ENCODE measurements at places on chromosomes 11 and 22.

DNA sequence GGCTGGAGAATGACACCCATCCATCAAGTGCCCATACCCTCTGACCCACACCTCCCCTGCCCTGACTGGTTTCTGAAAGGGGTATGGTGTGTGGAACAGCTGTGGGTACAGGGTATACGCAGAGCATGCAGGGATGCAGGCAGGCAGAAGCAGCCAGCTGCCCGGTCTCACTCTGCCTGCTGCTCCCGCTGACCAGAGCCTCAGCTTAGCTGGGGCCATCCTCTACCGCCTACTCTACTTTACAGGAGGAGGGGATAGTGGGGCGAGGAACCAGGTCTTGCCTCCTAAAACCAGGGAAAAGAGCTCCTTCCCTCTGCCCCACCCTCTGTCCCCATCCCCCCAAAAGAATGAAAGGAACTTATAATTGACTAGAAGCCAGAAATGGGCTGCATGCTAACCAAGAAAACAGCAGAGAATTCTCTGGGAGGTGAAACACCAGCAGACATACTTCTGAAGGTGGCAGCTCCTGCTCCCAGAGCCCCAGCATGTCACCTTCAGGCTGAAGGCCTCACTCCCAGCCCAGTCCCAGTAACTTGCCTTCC, 13.0 kb upstream of the CHRM4 start:
- no peak for DNase-seq

DNA sequence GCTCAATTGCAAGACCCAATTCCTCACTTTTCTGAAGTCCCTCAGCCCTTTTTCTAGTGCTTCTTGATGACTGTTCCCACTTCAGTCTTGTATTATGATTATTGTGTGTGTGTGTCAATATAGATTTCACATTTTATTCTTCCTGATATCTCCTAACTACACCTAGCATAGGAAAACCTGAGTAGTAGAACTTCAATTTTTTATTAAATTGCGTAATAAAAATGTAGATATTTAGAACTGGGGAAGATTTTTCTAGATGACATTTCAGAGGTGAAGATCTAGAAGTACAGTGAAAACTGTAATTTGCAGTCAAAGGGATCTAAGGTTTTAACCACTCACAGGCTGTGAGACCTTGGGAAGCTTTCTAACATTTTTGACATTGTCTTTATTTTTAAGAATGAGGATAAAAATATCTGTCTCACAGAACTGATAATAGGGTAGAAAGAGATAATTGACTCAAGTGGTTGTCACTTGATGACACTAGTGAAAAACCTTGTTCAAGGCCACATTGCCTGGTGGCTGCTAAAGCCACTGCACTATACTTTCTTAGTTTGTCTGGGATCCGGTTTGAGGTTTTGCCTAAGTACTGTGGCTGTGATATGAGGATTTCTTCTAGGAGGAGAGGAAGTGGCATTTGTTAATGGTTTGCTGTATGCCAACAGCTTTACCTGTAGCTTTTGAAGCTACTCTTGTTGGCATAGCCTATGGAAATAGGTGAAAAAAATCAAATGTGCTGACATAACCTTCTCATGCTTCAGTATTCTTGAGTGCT, 32.2 kb upstream of the SESN3 start:
- DNase-seq = no peak

DNA sequence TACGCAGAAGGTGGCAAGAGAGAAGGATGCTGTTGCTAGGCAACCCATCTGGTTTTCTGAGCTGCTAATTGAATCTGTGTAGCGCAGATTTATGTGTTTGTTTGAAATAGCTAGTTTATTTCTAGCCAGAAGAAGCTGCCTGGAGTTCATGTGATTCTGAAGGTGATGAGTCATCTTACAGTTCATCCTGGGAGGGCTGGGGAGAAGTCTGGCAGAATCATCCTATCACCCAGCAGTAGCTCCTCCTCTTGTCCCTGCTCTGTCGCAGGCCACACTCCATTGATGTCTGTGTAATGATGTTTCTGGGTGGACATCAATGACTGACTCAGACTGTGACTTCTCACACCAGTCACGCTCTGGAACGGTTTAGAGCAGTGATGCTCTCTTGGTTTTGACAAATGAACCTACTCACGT, 4.8 kb upstream of the FBXO7 start:
- peak; percentile 60 for DNase-seq

DNA sequence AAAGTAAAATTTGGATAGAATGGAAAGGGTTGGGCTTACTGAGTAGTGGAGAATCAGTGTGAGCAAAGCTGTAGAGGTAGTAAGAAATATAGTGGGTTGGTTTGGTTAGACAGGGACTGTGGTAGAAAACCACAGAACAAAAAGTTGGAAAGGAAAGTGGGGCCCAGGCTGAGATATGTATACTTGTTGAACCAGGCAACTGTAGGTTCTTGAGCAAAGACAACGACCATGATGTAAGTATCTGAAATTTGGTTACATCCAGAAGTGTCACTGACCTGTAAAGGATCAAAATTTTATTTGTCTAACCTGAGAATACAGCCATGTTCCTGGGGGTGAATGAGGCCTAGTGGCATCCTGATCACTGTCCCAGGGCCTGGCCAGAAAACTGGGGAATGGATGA, 114.1 kb downstream of the STIM1 start:
- no peak for DNase-seq

GRCh38 chr11:829847-830294, 2.2 kb downstream of the CRACR2B start:
- DNase-seq = no peak

- peak; percentile 58 for DNase-seq
Measured at GRCh38 chr11:61814958-61815789, 1.6 kb downstream of the FADS1 start.

GRCh38 chr11:316031-316701, 2.3 kb downstream of the IFITM1 start:
- no peak for DNase-seq

DNA sequence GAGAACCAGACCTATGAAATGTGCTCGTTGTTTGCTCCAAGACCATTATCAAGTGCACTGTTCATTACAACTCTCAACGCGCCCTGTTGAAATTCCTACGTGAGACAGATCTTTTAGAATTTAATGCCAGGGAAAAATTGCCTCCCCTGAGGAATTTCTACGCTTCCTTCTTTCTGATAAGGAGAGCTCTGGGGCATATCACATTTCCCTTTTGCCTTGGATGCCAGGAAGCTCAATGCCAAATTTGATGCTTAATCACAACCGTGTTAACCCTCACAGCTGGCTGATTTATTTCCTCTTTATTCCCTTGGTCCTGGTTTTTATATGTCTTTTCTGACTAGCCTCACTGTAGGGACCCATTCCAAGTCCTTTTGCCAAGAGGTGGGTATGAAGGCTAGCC, 109.4 kb downstream of the MICAL2 start:
- no peak for DNase-seq

GRCh38 chr11:44319170-44319551, 9.2 kb upstream of the ALX4 start:
- no peak for DNase-seq

- DNase-seq = no peak
Measured at GRCh38 chr11:41461057-41461681, 1.7 kb upstream of the LRRC4C start.

- DNase-seq = no peak
Measured at GRCh38 chr22:36340621-36341020, 47.1 kb downstream of the MYH9 start.

DNA sequence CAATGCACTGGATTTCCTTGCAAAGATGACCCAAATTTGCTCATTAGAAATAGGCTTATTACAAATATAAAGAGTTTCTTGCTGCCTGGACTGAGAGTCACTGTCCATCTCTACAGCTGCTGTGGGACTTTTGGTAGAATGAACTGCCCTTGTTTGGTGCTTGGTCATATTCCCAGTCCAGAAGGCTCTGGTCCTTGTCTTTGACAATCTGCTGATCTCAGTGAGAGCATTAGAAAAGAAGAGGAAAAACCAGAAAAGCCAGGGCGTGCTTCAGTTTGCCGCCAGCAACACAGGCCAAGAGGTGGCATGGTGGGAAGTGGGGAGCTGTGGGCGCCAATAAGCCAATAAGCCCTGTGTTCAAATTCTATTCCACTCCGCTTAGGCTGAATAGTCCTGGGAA, 48.2 kb upstream of the PARVA start:
- no peak for DNase-seq

GRCh38 chr11:118144301-118145268, 8.0 kb downstream of the SCN4B start:
- no peak for DNase-seq

GRCh38 chr11:87501388-87501787, 463.7 kb downstream of the TMEM135 start:
- DNase-seq = no peak

- DNase-seq = no peak
Measured at GRCh38 chr22:17797721-17798559, 23.7 kb upstream of the BID start.

GRCh38 chr11:1807264-1807995, 27.4 kb upstream of the SYT8 start:
- no peak for DNase-seq

Measured in AG04449 (cell line).